ENCODE measurements at places on chromosomes 3 and 15.

GRCh38 chr3:192408647-192409200 is 318.6 kb downstream of the FGF12 start:
- no peak for DNase-seq

DNA sequence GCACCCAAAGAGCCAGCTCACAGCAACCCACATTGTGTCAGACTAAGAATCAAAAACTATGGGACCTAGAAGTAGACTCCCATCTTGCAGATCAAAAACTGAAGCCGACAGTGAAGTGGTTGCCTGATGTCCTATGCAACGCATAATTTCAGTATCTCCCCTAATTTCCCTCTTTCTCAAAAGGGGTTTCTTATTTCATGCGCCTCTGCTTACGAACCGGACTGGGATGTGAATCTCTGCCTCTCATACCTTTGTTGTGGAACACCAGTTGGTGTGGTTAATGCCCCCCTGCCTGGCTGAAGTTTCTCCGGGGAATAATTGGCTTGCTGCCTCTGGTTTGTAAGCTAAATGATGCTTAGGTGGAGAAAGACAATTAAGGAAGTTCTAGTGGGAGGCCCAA is 514 bp upstream of the FAM174B start:
- no peak for DNase-seq

DNA sequence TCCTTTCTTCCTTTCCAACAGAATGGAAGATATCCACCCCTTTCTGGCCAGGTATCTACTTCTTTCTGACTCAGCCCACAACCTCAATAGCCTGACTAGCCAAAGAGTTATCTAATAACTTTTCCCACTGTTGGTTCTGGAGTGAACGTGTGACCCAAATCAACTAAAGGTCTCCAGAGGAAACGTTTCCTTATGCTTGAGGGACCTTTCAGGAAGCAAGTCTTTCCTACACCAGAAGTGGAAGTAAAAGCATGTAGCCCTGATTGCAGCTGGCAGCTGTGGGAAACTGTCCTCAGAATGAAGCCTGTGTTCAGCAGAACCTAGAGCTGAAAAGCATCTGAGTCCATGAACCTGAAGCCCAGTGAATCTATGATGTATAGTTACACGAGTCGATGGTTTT is 34.7 kb upstream of the PHLDB2 start:
- no peak for DNase-seq

DNA sequence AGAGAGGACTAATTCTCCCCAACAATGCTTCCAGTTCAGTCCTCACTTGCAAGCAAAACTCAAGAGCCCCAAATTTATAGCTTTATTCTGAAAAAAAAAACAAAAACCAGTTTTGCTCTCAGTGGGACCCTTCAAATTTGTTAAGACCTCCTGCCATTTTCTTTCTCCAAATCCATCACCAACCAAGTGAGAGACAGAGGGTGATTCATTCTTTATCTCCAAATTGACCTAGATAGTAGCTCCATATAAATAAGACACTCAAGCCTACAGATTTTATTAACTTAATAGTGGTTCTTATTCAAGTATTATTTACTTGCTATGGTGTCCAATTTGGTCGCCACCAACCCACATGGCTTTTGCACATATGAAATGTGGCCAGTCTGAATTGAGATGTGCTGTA is 195.8 kb downstream of the RORA start:
- no peak for DNase-seq

DNA sequence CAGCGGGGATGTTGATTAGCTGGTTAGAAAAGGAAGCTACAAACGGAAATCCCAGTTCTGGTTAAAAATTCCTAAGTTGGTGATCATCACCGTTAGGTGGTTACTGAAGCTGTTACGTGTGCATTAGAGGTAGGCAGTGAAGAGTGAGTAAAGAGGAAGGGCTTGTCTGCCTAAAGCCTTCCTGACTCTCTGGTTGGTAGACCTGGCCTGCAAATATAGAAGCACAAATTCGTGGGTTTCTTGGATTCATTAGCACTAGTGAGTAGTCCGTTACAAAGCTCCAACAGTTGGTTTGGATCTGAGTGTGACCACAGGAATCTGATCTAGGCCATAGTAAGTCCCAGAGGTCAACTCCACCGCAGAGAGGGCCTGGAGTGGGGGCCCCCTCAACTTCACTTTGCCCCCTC is 174.0 kb upstream of the TP63 start:
- DNase-seq, result no peak

GRCh38 chr3:58090351-58090750 is 82.1 kb downstream of the FLNB start:
- DNase-seq, result no peak

DNA sequence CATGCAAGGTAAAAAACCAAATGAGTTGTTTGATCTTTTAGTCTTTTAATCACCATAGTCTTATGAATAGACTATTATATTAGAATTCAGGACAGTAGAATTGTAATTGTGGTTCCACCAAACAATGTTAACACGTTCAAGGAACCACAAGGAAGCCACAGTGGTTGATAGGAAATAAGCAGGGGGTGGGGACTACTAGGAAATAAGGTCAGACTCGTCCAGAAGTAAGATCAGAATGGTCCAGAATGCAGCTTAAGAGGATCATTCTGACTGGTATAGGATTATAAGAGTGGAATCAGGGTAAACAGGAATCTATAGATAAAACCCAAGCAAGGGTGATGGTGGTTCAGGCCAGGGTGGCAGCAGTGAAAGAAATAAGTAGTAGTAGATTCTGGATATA is 7.5 kb downstream of the MYNN start:
- DNase-seq, result no peak

DNA sequence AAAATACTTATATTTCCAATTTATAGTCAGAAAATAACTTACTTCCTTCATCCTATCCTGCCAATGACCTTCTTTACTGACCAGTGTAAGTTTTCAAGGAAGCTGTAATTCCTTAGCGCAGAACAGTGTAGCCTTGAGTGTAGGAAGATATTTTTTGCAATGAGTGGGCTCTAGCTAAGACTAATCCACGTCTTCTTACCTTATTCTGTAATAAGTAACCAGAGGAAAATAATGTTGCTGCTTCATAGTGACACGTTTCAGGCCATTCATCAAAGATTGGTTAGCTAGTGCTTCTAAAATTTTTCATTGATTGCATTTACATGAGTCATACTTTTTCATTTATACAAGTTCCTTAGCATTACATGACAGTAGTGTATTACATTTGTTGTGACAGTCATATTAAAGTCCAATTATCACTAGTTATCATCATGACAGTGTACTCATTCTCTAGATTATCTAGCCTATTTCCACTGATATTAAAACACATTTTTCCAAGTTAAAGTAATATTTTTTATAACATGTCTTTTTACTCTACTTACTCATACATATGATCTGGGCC is 403.8 kb upstream of the EPHA3 start:
- DNase-seq, result no peak

DNA sequence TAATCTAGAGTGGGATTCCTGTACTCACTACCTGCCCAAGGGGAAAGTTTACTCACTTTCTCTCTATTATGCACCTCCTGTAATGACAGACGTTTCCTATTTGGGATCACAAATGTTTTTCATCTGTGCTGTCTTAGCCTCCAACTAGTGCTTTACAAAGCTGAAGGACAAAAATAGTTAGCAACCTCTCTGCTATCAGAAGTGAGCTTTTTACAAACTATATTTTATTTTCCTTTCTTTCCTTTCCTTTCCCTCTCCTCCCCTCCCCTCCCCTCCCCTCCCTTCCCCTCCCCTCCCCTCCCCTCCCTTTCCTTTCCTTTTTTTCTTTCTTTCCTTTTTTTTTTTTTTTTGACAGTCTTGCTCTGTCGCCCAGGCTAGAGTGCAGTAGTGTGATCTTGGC is 130.8 kb downstream of the UNC13C start:
- DNase-seq, result no peak
